ENCODE measurements at places on chromosomes 7 and 10.

DNA sequence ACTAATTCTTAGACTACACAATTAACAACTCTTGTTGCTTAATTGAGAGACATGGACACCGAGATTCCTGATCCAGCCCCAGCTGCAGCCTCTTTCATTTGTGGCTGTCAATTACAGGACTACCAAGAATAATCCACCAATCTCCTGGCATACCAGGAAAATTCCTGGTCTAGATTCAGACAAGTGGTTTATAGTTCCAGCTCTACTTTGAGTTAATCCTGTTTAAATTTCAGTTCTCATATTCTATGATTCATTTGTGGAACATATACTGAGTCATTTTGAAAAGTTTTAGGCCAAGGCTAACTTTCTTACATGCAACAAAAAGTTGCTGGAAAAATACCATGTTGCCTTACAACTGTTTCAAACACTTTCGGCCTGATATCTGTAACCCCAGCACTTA is 253.5 kb downstream of the MAGI2 start:
- DNase-seq, result no peak

- no peak for DNase-seq
These were observed 182.9 kb upstream of the INHBA start for GRCh38 chr7:41885748-41886147.

GRCh38 chr10:28548781-28549498 is 16.0 kb downstream of the WAC start:
- DNase-seq, result no peak

DNA sequence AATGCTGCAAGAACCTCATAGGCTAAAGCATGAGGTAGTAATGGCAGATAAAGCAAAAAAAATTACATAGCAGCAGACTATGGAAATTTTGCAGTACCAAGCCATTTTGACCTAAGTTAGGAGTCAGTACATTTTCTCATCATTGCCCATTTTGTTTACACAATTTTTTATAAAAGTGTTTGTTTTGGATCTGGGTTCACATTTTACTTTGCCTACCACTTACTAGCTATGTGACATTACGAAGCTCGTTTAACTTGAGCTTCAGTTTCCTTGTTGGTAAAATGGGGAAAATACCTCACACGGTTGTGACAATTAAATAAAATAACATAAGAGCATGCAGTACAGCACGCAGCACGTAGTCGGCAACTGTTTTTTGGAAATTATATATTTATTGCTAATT is 99.6 kb downstream of the ADD3 start:
- no peak for DNase-seq

DNA sequence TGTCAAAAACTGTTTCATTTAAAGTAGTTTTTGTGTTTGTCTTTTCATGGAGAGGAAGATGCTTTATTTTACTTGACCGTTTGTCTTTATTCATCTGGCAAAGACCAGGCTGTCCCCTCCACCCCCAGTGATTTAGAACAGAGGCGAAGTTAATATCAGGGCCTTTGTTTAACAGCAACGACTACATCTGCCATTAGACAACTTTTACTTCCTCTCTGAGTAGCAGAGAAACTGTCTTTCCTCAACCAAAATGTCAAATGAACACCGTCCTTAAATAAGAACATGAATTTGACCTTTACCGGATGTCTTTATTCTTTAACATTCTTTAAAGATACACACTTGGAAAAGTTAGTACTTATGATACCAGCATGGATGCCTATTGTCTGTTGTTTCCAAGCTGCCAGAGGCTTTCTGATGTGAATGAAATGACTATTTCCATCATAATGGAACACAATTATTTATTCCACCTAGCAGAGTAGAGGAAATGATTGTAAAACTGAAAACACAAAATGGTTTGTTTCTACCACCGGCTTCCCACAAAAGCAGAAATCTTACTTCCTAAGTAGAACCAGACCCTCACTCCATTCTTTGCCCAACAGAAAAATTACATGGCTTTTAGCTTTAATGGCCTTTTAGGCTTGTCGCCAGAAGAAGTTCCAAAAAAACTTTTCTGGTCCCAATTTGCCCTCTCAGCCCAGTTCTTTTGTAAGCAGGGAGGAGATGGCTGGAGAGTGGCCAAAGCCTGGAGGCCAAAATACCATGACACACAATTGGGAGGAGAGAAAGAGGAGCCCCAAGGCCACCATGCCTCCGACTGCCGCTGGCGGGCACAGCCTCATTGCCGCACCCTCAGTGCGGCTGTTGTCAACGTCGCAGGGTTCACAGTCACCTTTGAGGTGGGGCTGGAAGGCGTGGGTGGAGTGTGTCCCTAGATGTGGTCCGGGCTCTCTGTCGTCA is 168.5 kb downstream of the TEX36 start:
- DNase-seq, result no peak

- no peak for DNase-seq
These were observed 46.5 kb upstream of the DGKI start for GRCh38 chr7:137893143-137893742.

GRCh38 chr7:148535217-148535616 is 55.3 kb upstream of the C7orf33 start:
- DNase-seq, result no peak

DNA sequence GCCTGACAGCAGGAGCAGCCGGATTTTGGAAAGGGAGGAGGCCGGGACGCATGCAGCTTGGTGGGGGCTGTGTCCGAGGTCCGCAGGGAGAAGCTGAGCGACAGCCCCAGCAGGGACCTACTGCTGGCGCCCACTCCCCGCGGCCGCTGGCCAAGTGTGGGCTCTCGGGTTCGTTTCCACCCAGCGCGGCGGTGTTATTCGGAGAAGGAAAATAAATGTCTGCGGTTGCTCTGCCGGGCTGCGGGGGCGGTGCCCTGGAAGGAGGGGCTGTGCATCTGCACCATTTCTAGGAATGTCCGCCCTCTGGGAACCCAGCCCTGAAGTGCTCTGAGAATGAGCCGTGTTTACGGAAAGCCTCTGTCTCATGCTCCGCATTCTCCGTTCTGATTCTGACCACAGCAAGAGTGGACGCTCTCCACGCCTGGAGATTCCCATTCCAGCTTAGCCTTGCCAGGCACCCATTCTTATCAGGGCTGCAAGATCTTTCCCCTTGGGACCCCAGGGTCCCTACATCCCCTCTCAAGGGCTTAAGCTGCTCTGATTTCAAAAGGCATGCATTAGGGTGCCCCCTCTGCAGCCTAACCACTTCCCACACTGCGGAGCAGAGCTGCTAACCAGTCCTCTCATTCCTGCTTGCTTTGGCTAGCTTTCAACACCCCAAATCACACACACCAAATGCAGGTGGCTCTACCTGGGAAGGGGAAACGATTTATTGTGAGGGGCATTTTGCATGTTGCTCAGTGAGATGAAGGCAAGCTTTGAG is 256.6 kb upstream of the GLI3 start:
- peak; percentile 93 for DNase-seq

GRCh38 chr10:27108165-27108564 is 7.9 kb upstream of the ANKRD26 start:
- no peak for DNase-seq

- peak; percentile 62 for DNase-seq
These were observed 74.0 kb upstream of the DGKI start for GRCh38 chr7:137920637-137921399.

GRCh38 chr7:87934699-87935383 is 790 bp downstream of the ADAM22 start:
- DNase-seq, result peak; percentile 18

DNA sequence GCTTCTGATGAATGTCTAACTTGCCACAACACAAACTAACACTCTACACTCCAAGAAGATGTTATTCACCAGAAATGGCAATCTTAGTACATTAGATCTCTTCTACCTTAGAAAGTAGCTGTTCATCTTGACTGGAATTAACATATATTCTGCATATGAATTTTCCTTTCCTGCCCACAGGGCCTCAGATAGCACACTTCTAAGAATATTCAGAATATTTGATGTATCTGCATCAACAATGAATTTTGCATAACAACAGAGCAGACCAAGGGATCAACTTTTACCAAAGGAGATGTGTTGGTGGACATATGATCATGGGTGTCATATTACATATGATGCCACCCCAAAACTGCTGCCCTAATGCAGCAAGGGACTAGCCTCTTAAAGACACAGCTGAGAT is 960.8 kb upstream of the GHITM start:
- DNase-seq, result no peak

- DNase-seq, result no peak
These were observed 172.5 kb downstream of the CCDC7 start for GRCh38 chr10:32618482-32618881.

DNA sequence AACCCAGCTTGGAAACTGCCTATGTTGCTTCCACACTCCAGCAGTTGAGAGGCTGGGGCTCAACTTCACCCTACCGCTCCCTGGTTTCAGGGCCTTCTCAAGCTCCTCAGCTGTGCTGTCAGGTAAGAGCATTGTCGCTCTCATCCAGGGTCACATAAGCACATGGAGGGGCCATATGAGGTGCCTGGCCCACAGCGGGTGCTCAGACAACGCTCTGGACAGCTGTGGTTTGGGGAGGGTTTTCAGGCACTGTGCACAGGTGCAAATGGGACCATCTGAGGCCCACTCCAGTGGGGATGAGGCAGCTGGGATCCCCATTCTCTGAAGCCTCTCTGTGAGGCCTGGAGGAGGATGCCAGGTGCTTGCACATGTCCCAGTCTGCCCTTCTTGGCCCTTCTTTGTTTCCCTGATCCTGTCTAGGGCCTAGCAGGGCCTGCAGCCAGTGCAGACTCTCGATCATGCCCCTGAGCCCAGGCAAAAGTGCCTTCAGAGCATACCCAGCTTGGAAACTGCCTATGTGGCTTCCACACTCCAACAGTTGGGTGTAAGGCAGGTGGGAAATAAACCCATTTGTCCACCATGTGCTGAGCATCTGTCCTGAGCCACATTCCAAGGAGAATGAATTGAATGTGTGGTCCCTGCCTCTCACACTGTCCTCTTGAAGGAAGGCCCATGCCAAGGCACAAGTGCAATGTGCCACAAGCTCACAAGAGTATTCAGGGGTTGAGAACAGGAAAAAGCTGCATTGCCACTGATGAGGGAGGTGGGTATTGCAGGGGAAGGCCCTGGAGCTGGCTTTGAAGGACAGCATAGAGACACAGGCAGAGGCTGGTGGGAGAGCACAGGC is 40.3 kb downstream of the VSTM4 start:
- DNase-seq, result no peak

DNA sequence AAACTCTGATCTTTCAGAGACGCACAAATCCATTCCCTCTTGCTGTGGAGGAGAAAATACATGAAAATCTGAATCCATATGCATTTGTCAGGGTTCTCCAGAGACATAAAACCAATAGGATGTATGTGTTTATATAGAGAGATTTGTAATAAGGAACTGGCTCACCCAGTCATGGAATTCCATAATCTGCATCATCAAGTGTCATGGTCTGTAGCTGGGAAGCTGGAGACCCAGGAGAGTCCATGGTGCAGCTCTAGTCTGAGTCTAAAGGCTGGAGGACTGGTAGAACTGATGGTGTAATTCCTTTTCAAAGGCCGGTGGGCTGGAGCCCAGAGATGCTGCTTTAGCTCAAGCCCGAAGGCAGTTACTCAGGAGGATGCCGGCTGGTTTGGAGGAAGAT is 134.0 kb downstream of the TCF7L2 start:
- peak; percentile 68 for DNase-seq

DNA sequence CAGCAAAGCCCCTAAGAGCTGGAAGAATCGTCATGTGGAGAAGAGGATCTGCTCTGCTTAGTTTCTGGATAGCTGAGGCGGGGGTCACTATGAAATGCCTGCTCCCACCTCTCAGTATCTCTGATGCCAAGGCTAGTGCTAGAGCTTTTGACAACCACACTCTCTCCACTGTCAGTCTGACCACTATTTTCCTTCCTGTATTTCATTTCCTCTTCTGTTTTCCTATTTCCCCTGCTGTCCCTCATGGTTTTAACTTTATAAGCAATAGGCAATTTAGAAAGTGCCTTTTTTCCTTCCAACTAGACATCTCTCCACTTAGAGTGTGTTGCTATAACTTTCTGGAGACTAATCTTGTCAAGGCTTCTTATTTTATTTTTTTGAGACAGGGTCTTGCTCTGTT is 23.6 kb downstream of the C7orf57 start:
- DNase-seq, result no peak

DNA sequence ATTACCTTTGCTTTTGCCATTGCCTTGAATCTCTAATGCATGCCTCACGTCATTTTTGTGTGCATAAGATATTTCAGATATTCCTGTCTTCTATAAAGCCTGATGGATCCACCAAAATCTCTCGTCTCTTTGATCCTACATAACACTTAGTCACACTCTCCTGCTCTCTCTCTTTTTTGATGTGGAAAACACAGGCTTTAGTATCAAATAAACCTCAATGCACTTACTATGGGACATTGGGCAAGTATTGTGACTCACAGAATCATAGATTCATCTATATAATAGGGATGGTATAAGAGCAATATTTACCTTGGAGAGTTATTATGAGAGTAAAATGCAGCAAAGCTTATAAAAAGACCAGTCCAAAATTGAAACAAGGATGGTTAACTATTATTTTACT is 39.1 kb downstream of the DKK1 start:
- no peak for DNase-seq

GRCh38 chr7:14892961-14893360 is 9.6 kb downstream of the DGKB start:
- DNase-seq, result no peak

- no peak for DNase-seq
These were observed 44.2 kb upstream of the ADAM12 start for GRCh38 chr10:126432507-126432906.

- no peak for DNase-seq
These were observed 97.2 kb downstream of the EBF3 start for GRCh38 chr10:129866894-129867293.

GRCh38 chr7:39894904-39895303 is 55.2 kb upstream of the CDK13 start:
- peak; percentile 13 for DNase-seq

- DNase-seq, result peak; percentile 41
These were observed 34.6 kb upstream of the SLC35G1 start for GRCh38 chr10:93859049-93859655.

- DNase-seq, result no peak
These were observed 151.5 kb downstream of the TEX36 start for GRCh38 chr10:125531465-125531864.

DNA sequence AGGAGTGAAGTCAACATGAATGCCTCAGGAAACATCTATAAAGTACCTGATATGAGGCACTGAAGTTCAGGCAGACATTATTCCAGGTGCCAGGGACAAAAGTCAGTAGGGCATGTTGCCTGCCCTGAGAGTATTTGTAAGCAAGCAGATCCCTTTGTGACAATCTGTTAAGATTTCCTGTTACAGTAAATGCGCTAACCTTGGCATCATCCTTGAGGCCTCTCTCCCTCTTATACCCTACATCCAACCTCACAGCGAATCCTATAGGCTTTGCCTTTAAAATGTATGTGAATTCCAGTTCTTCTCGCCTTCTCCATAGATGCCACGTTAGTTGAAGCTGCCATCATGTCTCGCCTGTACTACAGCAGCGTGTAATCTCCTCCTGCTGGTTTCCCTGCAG is 165.3 kb downstream of the DNAH11 start:
- no peak for DNase-seq

GRCh38 chr10:79399223-79399831 is 46.1 kb downstream of the ZCCHC24 start:
- peak; percentile 99 for DNase-seq

GRCh38 chr7:116711790-116712189 is 39.8 kb downstream of the MET start:
- DNase-seq, result no peak

- no peak for DNase-seq
These were observed 23.2 kb downstream of the MYL10 start for GRCh38 chr7:101605611-101606497.

Measured in choroid plexus epithelial cell (primary cell).